ENCODE measurements at places on chromosomes 13 and 19.
A peak's percentile ranks its signal among the peaks of the same experiment; 100 is the strongest.

DNA sequence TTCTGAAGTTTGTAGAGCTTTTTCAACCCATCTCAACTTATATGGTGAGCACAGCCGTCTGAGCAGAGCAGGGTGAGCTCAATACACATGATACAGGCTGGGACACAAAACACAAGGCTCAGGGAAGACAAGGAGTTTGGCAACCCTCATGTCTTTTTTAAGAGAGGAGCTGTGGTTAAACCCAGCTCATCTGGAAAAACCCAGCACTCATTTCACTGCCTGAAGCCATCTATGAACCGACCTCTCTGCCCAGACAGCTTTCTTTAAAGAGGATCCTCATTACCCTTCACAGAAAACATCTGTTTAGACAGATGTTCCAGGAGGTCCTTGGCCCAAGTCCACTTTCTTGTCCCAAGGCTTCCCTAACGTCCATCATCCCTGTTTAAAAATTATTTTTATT, 170.0 kb upstream of the TSHZ3 start:
- no peak for DNase-seq

- DNase-seq = no peak
Measured at GRCh38 chr13:100584896-100585295, 3.7 kb downstream of the GGACT start.

DNA sequence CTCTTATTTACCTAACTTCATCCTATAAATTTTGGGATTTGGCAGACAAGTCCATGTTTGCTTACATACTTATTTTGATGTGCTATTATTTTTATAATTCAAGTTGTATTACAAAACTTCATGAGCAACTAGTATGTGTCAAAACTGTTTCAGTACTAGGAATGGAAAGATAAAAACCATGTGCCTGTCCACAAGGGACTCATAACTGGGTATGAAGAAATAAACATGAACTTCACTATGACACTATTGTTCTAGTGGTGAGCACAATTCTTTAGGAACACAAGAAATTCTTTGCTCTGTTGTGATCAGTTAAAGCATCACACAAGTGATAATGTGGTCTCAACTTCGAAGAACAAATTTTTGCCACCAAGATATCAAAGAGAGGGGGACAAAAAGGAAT, 97.5 kb upstream of the FBXL3 start:
- no peak for DNase-seq

GRCh38 chr13:109812382-109812781, 26.0 kb upstream of the IRS2 start:
- no peak for DNase-seq

DNA sequence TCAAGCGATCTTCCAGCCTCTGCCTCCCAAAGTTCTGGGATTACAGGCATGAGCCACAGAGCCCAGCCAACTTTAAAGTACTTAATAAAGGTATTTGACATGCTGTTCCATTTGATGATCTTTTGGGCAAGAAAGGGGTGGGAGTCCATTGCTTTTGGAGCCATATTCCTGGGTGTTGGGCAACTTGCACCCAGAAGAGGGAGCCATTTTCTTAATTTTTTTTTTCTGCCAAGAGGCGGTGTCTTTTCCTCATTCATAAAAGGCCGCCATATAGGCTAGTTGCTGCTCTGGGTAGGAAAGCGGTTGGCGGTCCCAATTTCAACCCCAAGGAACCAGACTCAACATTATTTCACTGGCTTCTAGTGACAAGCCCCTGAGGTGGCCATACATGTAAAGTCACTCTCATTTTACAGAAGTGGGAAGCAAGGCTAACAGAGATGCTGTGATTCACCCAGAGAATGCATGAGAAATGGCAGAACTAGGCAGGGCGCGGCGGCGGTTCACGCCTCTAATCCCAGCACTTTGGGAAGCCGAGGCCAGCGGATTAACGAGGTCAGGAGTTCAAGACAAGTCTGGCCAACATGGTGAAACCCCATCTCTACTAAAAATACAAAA, 139.6 kb downstream of the CACNA1A start:
- no peak for DNase-seq

DNA sequence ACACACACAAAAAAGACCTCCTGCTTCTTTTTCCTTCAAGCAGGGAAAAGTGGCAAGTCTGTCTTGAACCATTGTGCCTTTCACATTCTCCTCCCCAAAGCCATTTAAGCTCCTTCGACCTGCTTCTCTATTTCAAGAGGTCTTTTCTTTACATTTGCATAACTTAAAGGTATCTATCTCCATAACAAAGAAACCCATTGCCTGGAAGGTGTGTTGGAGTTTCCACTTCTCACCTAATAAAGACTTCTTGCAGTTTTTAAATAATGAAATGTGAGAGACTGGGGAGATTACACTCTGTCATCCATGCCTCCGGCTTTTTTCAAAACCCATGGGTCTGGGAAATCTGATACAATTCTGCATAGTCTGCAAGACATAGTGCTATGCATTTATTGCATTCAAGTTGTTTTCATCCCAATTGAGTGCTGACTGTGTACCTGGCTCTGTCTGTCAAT, 41.8 kb upstream of the NBEA start:
- no peak for DNase-seq

DNA sequence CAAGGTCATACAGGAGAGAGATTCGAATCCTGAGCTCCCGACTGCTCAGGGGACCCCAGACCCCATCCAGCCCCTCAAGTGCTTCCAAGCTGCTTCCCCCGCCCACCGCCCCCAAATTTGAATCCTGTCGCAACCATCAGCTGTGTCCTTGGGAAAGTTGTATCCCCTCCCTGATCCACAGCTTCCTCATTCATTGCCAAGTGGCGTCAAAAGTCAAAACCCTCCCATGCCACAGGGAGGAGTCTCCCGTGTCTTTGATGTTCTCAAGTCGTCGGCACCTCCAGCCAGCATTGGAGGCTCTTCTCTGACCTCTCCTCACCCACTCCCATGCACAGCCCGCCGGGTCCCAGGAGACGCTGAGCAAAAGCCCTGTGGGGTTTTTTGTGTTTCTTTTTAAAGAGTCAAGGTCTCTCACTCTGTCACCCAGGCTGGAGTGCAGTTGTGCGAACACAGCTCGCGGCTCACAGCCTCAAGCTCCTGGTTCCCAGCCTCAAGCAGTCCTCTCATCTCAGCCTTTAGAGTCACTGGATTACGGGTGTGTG, 2.8 kb upstream of the IFI30 start:
- no peak for DNase-seq

DNA sequence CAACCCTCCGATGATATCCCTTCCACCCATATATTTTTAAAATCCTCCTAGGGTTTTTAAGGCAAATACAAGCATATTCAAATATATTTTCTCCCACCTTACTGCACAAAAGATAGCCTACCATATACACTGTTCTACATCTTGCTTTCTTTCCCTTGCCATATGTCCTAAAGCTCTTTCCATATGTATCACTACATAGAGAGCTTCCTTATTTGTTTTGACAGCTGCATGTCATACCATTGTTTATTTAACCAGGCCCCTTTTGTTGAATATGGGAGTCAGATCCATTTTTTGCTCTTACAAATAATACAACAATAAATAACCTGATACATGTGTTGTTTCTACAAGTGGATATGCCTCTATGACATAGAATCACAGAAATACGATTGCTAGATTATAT, 32.8 kb upstream of the WDFY2 start:
- no peak for DNase-seq

- no peak for DNase-seq
Measured at GRCh38 chr19:15010501-15011300, 31.0 kb upstream of the SLC1A6 start.

GRCh38 chr13:85148009-85148408, 651.2 kb downstream of the SLITRK6 start:
- peak; percentile 58 for DNase-seq

- DNase-seq = no peak
Measured at GRCh38 chr13:46858776-46859175, 38.1 kb downstream of the HTR2A start.

DNA sequence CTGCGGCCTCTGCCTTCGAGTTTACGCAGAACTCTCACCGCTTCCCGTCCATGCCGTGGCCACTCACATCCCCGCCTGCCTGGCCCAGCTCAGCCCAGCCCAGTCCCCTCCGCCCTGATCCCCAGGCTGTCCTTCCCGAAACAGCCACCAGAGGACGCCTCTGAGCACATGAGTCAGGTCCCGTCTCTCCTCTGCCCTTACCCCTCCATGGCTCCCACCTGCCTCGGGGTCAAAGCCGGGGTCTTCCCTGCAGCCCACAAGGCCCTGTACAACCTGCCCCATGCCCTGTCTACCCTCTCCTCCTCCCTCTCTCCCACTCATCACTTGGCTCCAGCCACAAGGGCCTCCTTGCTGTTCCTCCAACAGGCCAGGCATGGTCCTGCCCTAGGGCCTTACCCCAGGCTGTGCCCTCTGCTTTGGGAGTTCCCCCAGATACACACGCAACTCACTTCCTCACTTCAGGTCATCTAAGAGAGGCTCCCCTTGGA, 8.1 kb upstream of the SEMA6B start:
- DNase-seq = no peak

DNA sequence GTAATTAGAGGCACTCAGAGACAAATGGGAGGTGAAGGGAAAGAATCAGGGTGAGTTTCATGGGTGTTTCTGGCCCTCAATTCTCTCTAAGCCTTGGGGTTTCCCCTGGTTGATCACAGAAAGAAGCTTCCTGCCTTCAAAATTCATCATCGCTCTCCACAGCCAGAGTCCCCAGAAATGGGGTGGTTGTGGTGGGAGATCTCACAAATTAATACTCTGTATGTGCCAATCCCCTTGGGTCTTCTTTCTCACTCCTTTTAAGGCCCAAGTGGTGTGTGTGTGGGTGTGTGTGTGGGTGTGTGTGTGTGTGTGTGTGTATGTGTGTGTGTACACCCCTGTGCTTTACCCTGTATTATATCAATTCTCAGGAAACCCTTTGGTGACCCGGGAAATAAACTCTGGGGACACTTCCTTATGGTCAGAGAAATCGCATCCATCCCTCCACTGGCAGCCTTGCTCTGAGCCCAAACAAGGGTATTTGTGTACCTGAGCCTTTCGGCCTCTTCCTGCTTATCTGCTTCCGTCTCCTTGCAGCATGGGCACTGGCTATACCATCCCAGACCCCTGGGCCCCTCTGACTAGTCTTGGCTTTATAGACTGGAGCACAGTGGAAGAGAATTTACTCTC, 2.8 kb upstream of the FCGBP start:
- DNase-seq = no peak

- no peak for DNase-seq
Measured at GRCh38 chr19:8034178-8034525, 18.4 kb upstream of the CCL25 start.

DNA sequence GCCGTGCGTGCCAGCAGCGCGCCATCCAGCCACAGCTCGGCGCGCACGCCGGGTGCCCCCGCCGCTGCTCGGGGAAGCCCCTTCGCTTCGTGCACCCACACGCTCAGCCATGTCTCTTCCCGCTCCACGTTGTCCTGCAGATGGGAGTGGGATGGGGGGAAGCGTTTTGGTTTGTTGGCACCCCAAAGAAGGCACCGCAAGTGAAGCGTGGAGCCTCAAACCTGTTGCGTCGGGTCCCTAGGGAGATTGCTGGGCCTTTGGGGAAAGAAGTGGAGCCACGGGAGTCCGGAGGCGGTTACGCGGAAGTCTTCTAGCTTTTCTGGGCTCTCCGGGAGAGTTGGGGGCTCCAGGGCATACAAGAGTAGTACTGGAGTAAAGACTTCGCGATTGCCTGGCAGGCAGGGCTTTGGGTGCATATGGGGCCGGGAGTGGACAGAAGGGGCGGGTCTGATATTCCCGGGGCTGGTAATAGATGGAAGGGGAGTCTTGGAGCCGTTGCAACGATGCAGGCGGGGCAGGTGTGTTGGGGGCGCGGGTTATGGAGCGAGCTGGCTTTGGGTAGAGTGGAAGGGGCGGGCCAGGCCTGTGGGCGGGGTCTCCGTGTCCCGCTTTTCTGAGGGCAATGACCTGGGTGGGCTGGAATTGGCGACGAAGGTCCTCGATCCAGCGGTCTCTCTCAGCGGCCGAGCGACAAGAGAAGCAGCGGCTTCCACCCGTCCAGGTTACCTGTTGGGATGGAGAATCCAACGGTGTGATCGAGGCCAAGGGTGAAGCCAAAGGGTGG, 6.5 kb downstream of the RASAL3 start:
- no peak for DNase-seq

DNA sequence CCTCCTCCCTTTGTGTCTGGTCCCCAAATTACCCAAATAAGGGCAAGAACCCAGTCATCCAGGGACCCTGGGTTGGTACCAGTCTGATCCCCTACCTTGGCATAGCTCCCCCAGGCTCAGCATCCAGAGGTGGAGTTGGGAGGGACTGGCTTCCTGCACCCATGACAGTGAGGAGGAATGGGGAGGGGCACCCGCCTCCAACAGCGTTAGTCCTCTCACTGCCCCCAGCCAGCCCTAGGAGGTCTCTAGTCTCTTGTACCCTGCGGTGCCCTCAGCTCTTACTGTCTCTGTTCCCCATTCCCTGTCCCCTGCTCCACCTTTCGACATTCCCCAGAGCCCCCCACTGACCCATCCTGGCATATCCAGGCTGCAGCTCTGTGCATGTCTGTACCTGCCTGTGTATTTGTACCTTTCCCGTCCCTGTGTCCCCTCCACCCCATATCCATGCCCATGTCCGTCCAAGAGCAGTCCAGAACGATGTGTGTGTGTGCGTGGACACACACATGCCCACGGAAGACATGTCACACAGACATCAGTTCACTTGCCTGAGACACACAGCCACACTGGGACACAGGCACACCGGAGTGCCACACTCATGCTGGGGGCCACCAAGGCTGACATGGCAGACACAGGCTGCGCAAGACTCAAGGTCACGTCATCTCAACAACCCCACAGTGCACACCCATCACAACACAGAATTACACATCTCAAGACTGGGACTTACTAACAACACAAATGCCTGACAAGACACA, 17.8 kb downstream of the ERFL start:
- no peak for DNase-seq

GRCh38 chr13:66508153-66508909, 721.8 kb downstream of the PCDH9 start:
- DNase-seq = no peak

- no peak for DNase-seq
Measured at GRCh38 chr19:11437955-11438354, 2.5 kb downstream of the PRKCSH start.

DNA sequence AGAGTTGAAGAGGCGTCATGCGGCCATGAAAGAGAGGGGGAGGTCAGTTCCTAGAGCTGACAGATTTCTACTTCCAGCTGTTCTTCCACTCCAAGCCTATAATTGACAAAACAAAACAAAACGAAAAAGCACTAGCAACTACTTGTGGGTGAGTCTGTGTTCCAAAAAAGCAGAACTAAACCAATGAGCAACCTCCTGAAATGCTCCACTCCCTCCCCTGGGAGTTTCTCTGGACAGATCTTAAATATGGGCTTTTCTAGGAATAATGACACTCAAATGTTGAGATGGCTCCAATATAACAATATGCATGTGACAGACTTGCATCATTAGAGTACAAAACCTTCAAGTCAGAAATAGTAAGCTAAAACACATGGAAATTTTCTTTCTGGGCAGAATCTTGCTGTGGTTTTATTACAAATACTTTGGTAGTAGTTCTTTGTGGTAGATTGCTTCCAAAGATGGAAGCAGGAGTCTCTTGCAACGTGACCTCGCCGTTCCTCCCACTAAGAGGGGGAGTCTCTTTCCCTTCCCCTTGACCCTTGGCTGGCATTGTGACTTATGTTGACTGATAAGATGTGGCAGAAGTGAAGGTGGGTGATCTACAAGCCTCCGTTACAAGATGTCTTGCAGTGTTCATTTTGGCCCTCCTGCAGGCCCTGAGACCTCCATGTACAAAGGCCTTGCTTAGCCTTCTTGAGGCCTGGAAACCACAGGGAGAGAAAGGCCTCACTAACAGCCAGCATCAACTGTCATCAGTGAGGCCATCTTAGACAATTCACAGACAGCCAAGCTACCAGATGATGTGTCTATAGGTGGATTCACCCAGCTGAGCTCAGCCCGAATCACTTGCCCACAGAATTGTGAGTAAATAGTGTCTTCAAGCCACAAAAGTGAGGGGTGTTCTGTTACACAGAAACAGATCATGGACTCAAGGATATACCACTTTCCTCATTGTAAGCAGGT, 173.1 kb upstream of the RFC3 start:
- DNase-seq = no peak
